ENCODE measurements at places on chromosomes 3 and 15.

DNA sequence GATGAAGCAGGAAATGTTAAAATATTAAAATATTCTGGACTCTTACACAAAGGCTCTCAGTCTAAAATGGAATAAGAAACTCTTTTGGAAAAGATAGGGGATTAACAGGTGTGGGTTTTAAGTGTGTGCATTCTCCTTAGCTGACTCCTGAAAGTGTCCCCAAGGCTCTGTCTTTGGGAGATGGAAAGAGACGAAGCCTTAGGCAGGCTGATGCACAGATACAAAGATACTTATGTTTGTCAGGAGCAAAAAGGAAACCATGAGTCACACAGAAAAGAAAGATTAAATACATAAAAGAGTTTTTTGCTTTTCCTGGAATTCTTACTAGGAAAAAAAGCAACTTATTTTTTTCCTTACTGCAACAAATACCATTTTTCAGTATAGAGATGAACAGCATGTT is 23.8 kb upstream of the ABI3BP start:
- DNase-seq: no peak

DNA sequence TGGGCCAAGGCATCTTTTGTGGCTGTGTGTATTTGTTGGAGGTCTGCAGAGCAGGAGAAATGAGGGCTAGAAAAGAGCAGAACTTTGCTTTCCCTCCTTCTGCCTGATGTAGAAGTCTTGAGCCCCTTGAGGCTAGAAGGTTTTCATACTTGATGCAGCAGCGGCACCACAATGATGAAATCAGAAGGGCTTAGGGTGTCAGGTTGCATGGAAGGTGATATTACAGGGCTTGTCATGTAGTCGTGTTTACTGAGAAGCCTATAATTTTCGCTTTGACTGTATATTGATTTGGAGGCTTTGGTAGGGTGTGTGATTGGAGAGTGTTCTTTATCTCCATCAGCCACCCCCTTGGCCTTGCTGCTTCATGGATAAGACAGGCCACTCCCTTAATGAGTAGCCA is 339.8 kb downstream of the THSD4 start:
- DNase-seq: no peak

- no peak for DNase-seq
Observed at GRCh38 chr3:71299160-71299559, 284.4 kb downstream of the FOXP1 start.

DNA sequence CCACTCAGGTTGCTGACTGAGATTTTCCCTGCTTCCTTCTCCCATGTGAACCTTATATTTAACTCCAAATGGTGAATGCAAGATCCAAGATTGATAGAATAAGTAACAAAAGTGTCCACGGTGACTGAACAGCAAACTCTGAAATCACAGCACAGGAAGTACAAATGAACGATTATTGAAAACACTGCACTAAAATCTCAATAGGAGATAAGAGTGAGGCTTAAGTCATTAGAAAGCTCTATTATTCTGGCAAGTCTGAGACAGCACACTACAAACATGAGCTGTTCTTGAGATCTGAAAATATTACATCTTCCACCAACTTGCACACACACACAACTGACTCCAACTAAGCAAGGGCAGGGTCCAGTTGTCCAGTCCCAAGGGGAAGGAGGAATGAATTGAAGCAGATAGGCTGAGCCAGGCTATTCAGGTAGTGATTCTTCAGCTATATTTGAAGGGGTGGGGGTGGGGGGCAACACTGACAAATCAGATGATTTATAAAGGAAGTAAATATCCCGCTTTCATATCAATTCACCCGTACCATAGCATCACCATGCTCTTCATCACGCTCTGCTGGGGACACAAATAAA is 2.9 kb downstream of the ZNF385D start:
- no peak for DNase-seq

- no peak for DNase-seq
Observed at GRCh38 chr15:42387603-42388002, 28.3 kb downstream of the CAPN3 start.

DNA sequence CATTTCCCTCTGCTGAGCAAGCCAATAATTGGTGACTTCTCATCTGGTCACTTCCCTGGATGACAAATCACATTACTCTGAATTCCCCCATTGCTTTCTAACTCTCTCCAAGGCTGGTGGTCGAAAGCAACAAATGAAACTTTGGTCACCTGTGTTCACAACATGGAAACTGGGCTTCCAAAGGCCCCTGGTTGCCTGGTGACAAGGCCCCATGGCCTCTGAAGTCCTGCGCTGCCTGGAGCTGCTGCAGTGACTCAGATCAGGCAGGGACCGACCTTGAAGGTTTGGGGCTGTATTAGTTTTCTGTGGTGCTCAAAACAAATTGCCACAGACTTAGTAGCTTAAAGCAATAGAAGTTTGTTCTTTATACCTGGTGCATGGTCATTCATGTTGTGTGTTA is 345.3 kb downstream of the WDR72 start:
- no peak for DNase-seq

GRCh38 chr3:120875507-120875906 is 32.5 kb upstream of the STXBP5L start:
- no peak for DNase-seq
